Activated naive CD4-positive, alpha-beta T cell treated with anti-CD3 and anti-CD28 coated beads, Interleukin-2, amount 50 U/mL, for 16 hours (primary cell): ENCODE measurements at places on chromosomes 12 and 14.
A peak's percentile ranks its signal among the peaks of the same experiment; 100 is the strongest.

DNA sequence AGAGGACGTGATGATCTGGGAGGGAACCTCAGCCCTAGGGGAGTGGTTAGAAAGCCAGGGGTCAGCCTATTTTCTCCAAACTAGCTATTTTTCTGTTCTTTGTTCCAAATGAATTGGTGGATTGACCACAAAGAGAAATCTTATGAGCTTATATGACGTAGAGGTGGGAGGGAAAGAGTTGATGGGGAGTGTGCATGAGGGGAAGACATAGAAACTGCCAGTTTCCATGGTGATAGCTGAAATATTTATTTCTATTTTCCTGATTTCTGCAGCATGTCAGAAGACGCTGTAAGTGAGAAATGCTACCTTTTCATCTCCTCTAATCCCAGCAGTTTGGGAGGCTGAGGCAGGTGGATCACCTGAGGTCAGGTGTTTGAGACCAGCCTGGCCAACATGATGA lies 51.4 kb upstream of the CISTR start:
- no peak for DNase-seq

DNA sequence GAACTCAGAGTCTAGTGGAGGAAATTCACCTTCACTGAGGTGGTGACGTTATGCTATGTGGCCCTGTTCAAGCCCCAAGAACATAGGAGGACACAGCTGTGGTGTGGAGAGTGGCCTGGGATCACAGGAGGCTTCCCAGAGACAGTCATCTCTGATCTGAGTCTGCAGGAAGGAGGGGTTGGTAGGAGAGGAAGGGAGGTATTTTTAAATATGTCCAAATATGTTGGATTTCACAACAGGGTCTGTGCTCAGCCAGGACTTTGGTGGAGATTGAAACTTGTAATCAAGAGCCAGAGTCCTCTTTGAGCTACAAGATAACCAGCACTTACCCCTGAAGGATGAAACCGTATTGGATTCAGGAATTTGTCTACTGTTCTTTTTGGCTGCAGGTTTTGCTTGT lies 26.4 kb upstream of the MED13L start:
- DNase-seq: no peak

DNA sequence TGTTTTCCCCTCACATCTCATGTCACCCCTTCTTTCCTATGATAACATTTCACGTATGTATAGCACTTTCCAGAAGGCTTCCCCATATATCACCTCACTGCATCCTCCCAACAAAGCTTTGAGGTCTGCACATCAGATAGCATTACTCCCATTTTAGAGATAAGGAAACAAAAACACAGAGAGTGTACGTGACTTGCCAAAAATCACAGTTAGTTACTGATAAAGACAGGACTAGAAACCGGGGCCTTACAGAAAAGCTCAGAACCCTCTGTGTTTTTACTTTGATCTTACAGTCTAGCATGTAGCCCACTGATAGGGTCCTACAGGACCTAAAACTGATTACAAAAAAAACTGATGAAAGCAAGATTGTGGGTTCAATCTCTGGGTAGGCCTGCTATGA lies 202.9 kb upstream of the CDKN3 start:
- DNase-seq: no peak

- no peak for DNase-seq
Observed at GRCh38 chr14:68466491-68466977, 326.3 kb downstream of the ZFP36L1 start.

GRCh38 chr12:51922762-51923505 lies 15.6 kb downstream of the ACVRL1 start:
- DNase-seq: no peak

- no peak for DNase-seq
Observed at GRCh38 chr14:100761481-100761880, 34.8 kb downstream of the DLK1 start.

- DNase-seq: no peak
Observed at GRCh38 chr14:94303111-94303510, 10.0 kb upstream of the SERPINA10 start.

DNA sequence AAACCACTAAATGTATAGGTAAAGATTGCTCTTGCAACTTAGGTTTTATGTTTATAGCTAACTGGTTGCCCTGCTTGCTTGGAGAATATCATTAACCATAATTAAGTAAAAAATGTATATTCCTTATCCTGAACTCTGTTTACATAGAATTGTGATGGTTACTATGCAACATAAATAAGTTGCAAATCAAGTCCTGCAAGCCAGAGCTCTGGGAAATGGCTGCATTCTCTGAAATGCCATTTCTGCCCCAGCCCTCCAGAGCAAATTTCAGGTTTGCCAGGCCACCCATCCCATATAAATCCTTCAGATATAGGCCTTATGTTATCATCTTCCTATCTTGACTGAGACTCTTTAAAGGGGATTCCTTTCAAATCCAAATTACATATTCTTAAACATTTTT lies 118.4 kb upstream of the MYF6 start:
- DNase-seq: no peak

GRCh38 chr14:29348504-29348903 lies 579.1 kb downstream of the PRKD1 start:
- DNase-seq: no peak

GRCh38 chr12:15996254-15996653 lies 85.1 kb downstream of the DERA start:
- DNase-seq: no peak

DNA sequence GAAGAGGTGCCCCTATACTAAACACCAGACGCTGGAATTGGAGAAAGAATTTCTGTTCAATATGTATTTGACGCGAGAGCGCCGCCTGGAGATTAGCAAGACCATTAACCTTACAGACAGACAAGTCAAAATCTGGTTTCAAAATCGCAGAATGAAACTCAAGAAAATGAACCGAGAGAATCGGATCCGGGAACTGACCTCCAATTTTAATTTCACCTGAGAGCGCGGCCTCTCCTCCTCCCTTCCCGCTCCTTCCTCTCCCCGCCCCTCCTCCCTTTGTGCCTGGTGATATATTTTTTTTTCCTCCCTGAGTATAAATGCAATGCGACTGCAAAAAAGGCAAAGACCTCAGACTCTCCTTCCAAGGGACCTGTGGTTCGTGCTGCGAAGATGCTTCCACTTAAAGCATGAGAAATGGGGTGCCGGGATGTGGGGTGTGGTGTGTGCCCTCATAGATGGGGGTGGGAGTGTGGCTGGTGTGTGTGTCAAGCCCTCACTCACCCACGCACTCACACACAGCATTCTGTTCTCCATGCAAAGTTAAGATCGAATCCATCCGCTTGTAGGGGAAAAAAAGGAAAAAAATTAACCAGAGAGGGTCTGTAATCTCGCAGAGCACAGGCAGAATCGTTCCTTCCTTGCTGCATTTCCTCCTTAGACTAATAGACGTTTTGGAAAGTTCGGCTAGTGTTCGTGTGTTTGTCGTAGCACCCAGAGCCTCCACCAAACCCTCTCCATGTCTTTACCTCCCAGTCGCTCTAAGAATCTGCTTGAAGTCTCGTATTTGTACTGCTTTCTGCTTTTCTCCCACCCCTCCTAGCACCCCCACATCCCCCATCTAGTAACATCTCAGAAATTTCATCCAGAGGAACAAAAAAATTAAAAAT lies 4.5 kb downstream of the HOXC10 start:
- no peak for DNase-seq

- no peak for DNase-seq
Observed at GRCh38 chr12:47350062-47350408, 270.3 kb upstream of the AMIGO2 start.

- DNase-seq: no peak
Observed at GRCh38 chr12:29044799-29045198, 104.3 kb upstream of the FAR2 start.

DNA sequence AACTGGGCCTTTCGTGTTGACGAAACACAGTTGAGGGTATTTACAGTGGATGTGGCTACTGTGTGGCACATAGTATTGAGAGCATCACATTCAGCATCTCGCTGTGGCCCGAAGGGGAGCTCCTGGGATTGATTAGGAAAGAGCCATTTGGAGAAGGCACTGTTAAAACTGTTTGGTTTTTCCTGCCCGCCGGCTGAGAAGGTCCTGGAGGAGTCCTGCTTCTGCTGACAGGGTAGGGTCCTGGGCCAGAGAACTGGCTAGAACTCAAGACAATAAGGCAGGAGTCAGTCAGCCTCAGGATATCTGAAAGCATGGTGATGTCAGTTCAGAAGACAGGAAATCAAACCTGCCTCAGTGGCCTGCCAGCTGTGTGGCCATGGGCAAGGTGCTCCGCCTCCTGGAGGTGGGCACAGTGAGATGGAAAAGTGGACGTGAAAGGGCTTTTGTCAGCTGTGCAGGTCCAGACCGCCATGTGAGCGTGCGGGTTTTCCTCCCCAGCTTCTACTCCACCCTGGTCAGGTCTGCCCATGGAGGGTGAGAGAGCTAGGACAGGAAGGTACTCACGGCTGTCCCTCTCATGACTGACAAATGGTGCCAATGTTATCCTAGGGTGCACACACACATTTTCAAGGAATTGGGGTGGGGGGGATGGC lies 92.3 kb downstream of the NTF3 start:
- no peak for DNase-seq

GRCh38 chr14:74211945-74212580 lies 27.2 kb upstream of the VSX2 start:
- DNase-seq: no peak

- no peak for DNase-seq
Observed at GRCh38 chr14:103641161-103641560, 12.2 kb downstream of the KLC1 start.

GRCh38 chr12:131729254-131729955 lies 18.5 kb downstream of the SFSWAP start:
- DNase-seq: no peak

- DNase-seq: no peak
Observed at GRCh38 chr12:2563709-2564108, 231.1 kb upstream of the FKBP4 start.

- DNase-seq: peak; percentile 60
Observed at GRCh38 chr12:131608740-131609690, 101.9 kb upstream of the SFSWAP start.
